ENCODE measurements at places on chromosomes 12 and 14.

- peak; percentile 51 for DNase-seq
Measured at GRCh38 chr14:103537175-103537990, 8.4 kb downstream of the TRMT61A start.

GRCh38 chr12:59858508-59859170 is 262.8 kb downstream of the SLC16A7 start:
- no peak for DNase-seq

GRCh38 chr12:116426391-116427136 is 132.6 kb upstream of the MAP1LC3B2 start:
- peak; percentile 100 for DNase-seq

DNA sequence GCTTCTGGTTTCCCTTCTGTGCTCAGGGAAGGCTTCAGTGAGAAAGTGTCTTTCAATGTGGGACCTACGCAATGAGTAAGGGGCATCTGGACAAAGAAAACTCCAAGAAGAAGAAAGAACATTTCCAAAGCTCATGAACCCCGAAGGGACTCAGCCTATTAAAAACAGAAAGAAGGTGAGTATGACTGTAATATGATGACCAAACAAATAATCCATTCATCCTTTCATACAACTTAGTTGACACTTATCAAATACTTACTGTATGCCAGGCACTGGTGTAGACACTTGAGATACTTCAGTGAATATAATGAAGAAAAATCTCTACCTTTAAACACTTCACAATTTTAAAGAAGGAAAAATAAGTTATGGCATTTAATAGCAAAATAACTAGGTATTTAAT is 1054.2 kb upstream of the FOXG1 start:
- DNase-seq: no peak

- no peak for DNase-seq
Measured at GRCh38 chr12:64323006-64323405, 67.6 kb downstream of the C12orf56 start.

DNA sequence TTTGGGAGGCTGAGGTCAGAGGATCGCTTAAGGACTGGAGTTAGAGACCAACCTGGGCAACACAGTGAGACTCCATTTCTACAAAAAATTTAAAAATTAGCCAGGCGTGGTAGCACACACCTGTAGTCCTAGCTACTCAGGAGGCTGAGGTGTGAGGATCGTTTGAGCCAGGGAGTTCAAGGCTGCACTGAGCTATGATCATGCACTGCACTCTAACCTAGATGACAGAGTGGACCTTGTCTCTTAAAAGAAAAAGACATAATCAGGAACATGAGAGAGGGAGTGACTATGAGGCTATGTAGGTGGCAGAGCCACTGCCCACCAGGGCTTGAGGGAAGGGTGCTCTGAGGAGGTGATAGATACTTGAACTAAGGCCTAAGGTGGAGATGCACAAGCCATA is 49.2 kb upstream of the PLXNC1 start:
- no peak for DNase-seq

- DNase-seq: peak; percentile 94
Measured at GRCh38 chr12:123043536-123044001, 63.1 kb downstream of the ARL6IP4 start.

DNA sequence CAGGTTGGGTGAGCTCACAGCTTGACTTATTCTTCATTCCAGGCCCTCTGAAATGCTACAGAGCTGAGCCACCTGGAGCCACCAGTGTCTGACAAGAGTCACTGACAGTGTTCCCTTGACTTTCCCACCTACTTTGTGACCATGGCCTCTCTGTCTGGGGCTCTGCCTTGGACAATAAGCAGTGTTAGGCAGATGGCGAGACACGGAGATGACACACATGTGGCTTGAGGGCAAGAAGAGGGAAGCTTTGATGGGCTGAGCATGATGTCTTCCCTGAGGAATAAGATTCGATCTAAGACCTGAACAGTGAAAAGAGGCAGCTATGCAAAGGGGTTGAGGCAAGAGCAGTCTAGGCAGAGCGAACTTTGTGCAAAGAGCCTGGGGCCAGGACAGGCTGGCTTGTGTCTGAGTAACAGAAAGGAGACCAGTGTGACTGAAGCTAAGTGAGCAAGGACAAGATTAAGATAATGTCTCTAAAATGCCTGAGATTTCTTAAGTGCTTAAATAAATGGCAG is 105.5 kb downstream of the NUAK1 start:
- no peak for DNase-seq

GRCh38 chr12:77894556-77894955 is 63.9 kb downstream of the NAV3 start:
- DNase-seq: no peak

DNA sequence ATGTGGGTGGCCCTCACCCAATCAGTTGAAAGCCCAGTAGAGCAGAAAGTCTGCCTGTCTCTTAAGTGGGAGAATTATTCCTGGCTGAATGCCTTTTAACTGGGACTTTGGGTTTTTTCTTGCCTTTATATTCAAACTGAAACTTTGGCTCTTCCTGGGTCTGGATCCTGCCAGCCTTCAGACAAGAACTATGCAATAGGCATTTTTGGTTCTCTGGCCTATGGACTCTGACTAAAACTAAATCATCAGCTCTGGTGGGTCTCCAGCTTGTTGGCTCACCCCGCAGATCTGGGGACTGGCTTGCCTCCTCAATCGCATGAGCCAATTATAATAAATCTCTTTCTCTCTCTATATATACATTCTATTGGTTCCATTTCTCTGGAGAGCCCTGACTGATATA is 173.0 kb upstream of the IGF1 start:
- DNase-seq: no peak

GRCh38 chr12:96047229-96048211 is 12.1 kb upstream of the LTA4H start:
- DNase-seq: peak; percentile 62

GRCh38 chr12:90945070-90945649 is 9.8 kb downstream of the CCER1 start:
- DNase-seq: peak; percentile 31

DNA sequence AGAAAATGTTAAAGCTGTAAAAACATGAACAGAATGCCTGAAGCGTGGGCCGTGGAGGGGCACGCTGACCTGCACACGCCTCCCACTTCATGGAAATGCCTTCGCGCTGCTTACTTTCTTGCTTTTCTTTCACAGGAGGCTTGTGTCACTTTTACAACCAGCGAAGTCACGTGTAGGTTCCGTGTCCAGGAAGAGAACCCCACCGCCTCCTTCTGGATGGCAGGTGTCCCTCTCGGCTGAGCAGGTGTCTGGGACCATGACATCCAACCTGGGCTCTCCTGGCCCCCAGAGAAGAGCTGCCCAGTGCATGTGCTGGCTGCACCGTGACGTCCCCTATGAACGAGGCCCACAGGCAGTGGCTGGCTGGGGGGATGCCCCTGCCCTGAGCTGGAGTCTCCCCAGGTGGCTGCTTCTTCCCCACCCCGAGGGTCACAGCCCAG is 345.0 kb upstream of the SFSWAP start:
- DNase-seq: no peak

DNA sequence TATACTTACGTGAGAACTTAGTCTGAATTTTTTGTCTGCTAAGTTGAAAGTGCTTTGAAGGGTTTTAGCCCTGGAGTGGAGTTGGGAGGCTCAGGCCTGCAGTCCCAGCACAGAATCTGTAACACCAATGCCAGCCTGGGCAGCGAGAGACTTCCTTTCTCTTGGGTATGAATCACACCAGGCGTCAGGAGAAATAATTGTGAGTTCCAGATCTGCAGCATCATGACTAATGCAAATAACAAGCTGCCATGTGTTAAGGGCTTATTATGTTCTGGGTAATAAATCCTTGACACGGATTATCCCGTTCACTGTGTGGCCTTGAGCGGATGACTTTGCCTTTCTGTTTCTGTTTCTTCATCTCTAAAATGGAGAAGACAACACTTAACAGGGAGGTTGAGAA is 70.6 kb downstream of the B4GALNT3 start:
- peak; percentile 46 for DNase-seq

All from EL (cell line).